Activated B cell treated with CpG ODN at 0.5 μM for 24 hours (primary cell): ENCODE measurements at places on chromosomes 11 and 22. TPM values are rescaled to one million over a fixed set of nuclear protein-coding genes. Genes with fewer than 3 reads are reported as not detected.

DNA sequence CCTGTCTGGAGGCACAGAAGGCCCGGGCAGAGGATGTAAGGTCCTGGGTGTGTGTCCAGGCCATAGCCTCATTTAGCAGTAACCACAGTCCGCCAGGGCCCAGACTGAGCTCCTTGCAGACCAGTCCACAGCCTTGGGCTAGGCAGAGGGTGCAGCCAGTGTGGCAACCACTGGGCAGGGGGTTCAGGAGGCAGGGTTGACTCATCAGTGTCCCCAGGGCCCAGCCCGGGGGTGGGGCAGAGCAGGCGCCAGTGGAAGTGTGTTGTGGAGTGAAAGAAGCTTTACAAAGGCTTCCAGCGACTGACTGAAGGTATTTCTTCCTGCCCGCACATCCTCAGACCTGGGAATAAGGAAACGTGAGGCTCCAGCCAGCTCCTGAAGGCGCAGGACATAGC is 27.7 kb upstream of the WNT11 start:
- DNase-seq = peak; percentile 52

- DNase-seq = no peak
These were observed 48.3 kb downstream of the IRAG1 start for GRCh38 chr11:10645212-10645795.

DNA sequence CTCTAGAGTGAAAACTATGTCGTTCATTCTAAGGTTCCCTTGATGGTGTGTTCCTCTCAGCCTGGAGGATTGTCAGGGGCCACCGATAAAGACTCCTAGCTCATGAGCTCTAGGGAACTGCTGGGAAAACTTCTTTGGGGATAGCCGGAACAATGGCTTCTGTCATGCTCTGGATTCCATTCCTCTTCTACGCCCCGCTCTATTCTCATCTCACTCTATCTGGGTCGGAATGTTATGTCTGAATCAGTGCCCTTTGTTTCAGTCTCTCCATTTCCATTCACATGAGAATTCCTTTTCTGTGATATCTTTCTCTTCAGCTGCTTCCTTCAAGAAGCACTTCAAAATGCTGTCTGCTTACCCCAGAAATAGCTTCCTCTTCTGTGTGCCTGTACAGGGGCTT is 16.9 kb upstream of the SLCO2B1 start:
- no peak for DNase-seq

GRCh38 chr11:118338637-118339061 is 3.9 kb downstream of the CD3D start:
- DNase-seq = no peak

DNA sequence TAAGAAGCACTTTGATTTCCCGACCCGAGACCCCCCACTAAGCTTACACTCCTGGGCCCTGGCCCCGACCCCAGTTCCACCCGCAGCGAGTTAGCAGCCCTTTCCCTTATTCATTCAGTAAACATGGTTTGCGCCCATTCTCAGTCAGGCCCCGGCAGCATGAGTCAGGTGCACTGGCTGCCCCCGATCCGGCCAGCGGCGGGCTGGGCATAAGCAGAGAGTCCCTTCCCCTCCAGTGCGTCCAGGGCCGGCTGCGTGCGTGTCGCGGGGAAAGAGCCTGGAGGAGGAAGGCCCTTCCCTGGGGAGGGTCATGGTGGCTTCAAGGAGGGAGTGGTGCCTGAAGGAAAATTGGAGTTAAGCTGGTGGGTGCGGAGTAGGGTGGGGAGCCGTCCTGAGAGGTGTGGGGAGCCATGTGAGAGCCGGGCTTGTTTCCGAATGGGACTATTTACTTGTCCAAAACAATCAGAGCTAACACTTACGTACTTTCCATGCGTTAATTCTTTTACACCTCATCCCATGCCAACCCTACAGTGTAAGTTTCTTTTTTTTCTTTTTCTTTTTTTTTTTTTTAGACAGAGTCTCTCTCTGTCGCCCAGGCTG is 657 bp downstream of the IGHMBP2 start:
- DNase-seq = peak; percentile 41

GRCh38 chr11:80899381-80899780 is 1458.6 kb upstream of the TENM4 start:
- DNase-seq = no peak

GRCh38 chr11:15471048-15471894 is 356.5 kb downstream of the INSC start:
- no peak for DNase-seq

DNA sequence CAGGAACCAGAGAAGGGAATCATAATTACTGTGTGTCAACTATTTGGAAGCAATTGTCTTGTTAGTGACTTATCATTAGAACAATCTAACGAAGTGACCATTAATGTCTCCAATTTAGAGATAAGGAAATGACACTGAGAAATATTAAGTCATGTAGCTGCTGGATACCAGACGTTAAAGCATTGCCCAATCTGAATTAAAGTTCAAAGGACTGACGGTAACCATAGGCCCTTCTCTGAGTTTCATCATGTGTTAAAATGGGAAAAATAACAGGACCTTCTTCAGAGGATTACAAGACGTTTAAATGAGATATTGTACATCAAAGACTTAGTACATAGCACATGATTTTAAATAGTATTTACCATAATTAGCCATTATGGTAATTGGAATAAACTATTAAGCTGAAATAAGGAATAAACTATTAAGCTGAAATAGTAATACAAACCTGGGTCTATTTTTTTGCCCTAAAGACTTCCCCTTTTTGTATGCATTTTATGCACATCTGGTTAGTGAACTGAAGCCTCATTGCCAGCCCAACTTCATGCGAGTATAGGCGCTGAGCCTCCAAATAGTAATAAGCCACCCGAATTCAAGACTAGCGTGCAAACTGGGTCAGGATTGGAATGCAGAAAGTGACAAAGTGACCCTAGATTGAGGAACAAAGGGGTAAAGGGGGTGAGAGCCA is 41.0 kb downstream of the GLYATL1 start:
- no peak for DNase-seq

DNA sequence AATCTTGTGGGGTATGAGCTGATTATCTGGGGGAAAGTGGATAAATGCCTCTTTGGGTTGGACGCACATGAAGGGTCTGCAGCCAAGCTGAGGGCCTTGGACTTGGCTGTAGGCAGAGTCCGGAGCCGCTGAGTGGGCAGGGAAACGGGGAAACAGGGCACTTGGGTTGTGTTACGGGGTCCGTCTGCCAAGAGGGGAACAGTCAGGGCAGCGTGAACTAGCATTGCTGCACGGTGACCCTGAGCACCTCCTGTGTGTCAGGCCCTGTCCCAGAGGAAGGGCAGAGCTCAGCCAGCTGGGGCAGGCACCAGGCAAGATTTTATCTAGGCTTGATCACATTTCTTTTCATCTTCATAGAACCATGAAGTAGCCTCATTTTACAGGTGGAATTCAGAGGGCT is 11.9 kb downstream of the FAM83F start:
- DNase-seq = no peak

- DNase-seq = no peak
These were observed 13.5 kb upstream of the MTMR2 start for GRCh38 chr11:95937358-95937757.

- DNase-seq = no peak
These were observed 11.3 kb downstream of the POLDIP3 start for GRCh38 chr22:42603427-42603826.

- no peak for DNase-seq
These were observed 63.8 kb upstream of the APOA1 start for GRCh38 chr11:116901211-116901610.

DNA sequence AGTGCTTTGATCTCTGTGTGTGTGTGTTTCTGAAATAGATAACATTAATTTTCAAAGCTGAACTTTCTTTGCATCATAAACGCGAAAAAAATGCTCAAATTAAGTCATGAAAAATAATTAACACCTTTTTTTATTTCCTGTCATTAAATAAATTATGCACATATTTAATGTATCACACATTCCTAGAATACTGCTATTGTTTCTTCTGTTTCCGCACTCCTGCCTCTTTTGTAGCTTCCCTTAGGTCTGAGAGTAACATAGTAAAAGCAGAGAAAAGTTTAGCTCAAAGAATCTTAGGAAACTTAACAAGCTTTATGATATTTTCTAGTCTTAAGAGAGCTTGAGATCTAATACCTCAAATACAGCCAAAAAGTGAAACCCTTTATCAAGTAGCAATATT is 504.2 kb downstream of the JRKL start:
- DNase-seq = no peak

DNA sequence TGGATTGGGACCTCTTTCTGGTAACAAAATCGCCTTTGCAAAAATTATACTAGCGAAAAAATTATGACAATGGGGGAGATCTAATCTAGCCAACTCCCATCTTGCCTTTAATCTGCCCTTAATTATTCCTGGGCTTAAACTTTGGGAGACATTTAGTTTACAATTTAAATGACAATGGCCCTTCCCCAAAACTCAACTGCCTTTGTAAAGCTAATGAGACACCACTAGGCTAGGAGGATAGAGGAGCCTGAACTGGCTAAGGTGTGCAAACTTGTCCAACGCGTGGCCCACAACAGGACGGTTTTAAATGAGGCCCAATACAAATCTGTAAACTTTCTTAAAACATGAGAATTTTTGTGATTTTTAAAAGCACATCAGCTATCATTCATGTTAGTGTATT is 67.3 kb downstream of the RSF1 start:
- no peak for DNase-seq

The OR5AN1 gene
- total RNA-seq = not detected in 2 replicates

The CARNS1 gene
- total RNA-seq = 5.7 and 6.3 TPM in 2 replicates

The SLC36A4 gene
- total RNA-seq = 14.9 and 17.0 TPM in 2 replicates

The C11orf42 gene
- total RNA-seq = not detected in 2 replicates

The RIMBP3B gene
- 0.16 and 0.42 TPM in 2 replicates for total RNA-seq

The SLC29A2 gene
- 13.5 and 17.1 TPM in 2 replicates for total RNA-seq

The KDM4E gene
- not detected in 2 replicates for total RNA-seq
